ENCODE measurements at places on chromosomes 11 and 22. TPM values are rescaled to one million over a fixed set of nuclear protein-coding genes. Genes with fewer than 3 reads are reported as not detected.
A peak's percentile ranks its signal among the peaks of the same experiment; 100 is the strongest.

- H3K27me3 ChIP-seq, result no peaks in the 10 kb centered on the region
- no peak overlapping the region for H3K27ac ChIP-seq
- no peak overlapping the region for H3K4me3 ChIP-seq
- H3K36me3 ChIP-seq, result no peaks in the 10 kb centered on the region
- H3K4me1 ChIP-seq, result no peaks in the 10 kb centered on the region
- DNase-seq, result no peak
Observed at GRCh38 chr11:79744941-79745340, 304.1 kb upstream of the TENM4 start.

- H3K4me3 ChIP-seq, result no peak overlapping the region
- peaks cover 80% of the 10 kb centered on the region for H3K27me3 ChIP-seq
- H3K36me3 ChIP-seq, result no peaks in the 10 kb centered on the region
- no peak for DNase-seq
- peaks cover 49% of the 10 kb centered on the region for H3K4me1 ChIP-seq
- H3K27ac ChIP-seq, result no peak overlapping the region
Observed at GRCh38 chr22:42280140-42280539, 9.7 kb upstream of the TCF20 start.

GRCh38 chr11:80330264-80330663 is 889.4 kb upstream of the TENM4 start:
- no peak for DNase-seq
- H3K27me3 ChIP-seq, result no peaks in the 10 kb centered on the region
- H3K4me1 ChIP-seq, result peaks cover 16% of the 10 kb centered on the region
- no peaks in the 10 kb centered on the region for H3K36me3 ChIP-seq
- no peak overlapping the region for H3K4me3 ChIP-seq

- no peak overlapping the region for H3K4me3 ChIP-seq
- H3K4me1 ChIP-seq, result no peaks in the 10 kb centered on the region
- H3K27ac ChIP-seq, result no peak overlapping the region
- H3K36me3 ChIP-seq, result no peaks in the 10 kb centered on the region
- peak; percentile 56 for DNase-seq
Observed at GRCh38 chr11:42770444-42771065, 541.2 kb upstream of the API5 start.

- H3K36me3 ChIP-seq, result no peaks in the 10 kb centered on the region
- DNase-seq, result no peak
Observed at GRCh38 chr11:60513496-60514460, 1.4 kb upstream of the MS4A13 start.

- peak; percentile 60 for DNase-seq
- no peaks in the 10 kb centered on the region for H3K27me3 ChIP-seq
- H3K4me3 ChIP-seq, result no peak overlapping the region
- no peak overlapping the region for H3K27ac ChIP-seq
Observed at GRCh38 chr11:12235947-12236743, 125.8 kb downstream of the MICAL2 start.

GRCh38 chr11:117834838-117835443 is 10.4 kb upstream of the FXYD2 start:
- H3K4me1 ChIP-seq, result peaks cover 9% of the 10 kb centered on the region
- DNase-seq, result no peak
- H3K27ac ChIP-seq, result no peak overlapping the region

GRCh38 chr11:35436581-35437250 is 17.4 kb upstream of the SLC1A2 start:
- H3K4me3 ChIP-seq, result no peak overlapping the region
- H3K36me3 ChIP-seq, result peaks cover 42% of the 10 kb centered on the region
- H3K4me1 ChIP-seq, result peaks cover 5% of the 10 kb centered on the region
- no peaks in the 10 kb centered on the region for H3K27me3 ChIP-seq
- no peak for DNase-seq
- H3K27ac ChIP-seq, result no peak overlapping the region

DNA sequence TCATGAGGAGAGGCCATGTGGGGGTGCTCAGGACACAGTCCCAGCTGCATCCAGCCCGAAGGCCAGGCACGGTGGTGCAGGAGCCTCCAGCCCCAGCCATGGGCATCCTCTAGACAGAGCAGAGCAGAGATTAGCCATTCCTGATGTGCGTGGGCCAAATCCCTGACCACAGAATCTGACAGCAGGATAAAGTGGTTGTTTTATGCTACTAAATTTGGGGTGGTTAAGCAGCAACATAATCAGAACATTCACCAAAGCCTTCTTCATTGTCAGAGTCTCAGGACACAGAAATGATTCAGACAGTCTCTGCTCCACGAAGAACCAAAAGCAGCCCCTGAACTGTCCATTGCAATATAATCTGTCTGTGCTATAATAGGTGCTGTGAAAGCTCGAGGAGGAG is 19.7 kb downstream of the RASD2 start:
- H3K27ac ChIP-seq, result no peak overlapping the region
- H3K4me3 ChIP-seq, result no peak overlapping the region
- no peaks in the 10 kb centered on the region for H3K36me3 ChIP-seq
- no peaks in the 10 kb centered on the region for H3K27me3 ChIP-seq

- H3K27me3 ChIP-seq, result peaks cover 17% of the 10 kb centered on the region
- H3K27ac ChIP-seq, result no peak overlapping the region
- peaks cover 5% of the 10 kb centered on the region for H3K4me1 ChIP-seq
- no peak for DNase-seq
Observed at GRCh38 chr11:2180789-2181370, 9.3 kb upstream of the TH start.

GRCh38 chr11:122491509-122491908 is 164.0 kb upstream of the UBASH3B start:
- H3K27me3 ChIP-seq, result no peaks in the 10 kb centered on the region
- no peak overlapping the region for H3K27ac ChIP-seq
- no peaks in the 10 kb centered on the region for H3K36me3 ChIP-seq
- no peak overlapping the region for H3K4me3 ChIP-seq
- H3K4me1 ChIP-seq, result no peaks in the 10 kb centered on the region
- DNase-seq, result no peak

GRCh38 chr11:83037877-83038276 is 33.8 kb downstream of the RAB30 start:
- H3K36me3 ChIP-seq, result no peaks in the 10 kb centered on the region
- H3K4me1 ChIP-seq, result peaks cover 11% of the 10 kb centered on the region
- no peak for DNase-seq
- H3K27ac ChIP-seq, result no peak overlapping the region
- H3K27me3 ChIP-seq, result no peaks in the 10 kb centered on the region
- H3K4me3 ChIP-seq, result no peak overlapping the region

- H3K27ac ChIP-seq, result peak overlapping the region; percentile 1
- peak; percentile 70 for DNase-seq
- H3K27me3 ChIP-seq, result no peaks in the 10 kb centered on the region
- H3K4me3 ChIP-seq, result no peak overlapping the region
- H3K4me1 ChIP-seq, result peaks cover 25% of the 10 kb centered on the region
Observed at GRCh38 chr11:98630736-98631135, 390.0 kb upstream of the CNTN5 start.

- DNase-seq, result no peak
- H3K27me3 ChIP-seq, result no peaks in the 10 kb centered on the region
- H3K27ac ChIP-seq, result no peak overlapping the region
- H3K4me3 ChIP-seq, result no peak overlapping the region
- H3K4me1 ChIP-seq, result peaks cover 18% of the 10 kb centered on the region
Observed at GRCh38 chr11:94652735-94653284, 85.6 kb downstream of the PIWIL4 start.

DNA sequence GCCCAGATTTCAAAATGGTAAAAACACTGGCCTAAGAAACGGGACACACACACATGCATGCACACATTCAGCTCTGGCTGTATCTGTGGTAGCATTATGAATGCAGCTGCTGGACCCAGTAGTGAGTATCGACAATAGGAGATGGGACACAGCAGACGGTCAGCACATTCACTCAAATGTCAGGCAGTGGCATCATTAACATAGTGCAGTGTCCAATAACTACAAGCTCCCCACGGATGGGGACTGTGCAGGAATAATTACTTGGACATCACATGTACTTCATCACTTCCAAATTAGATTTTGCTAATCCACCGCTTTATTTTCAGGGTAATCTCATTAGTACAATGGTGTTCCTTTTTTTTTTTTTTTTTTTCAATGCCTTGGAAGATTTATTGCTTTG is 109.5 kb downstream of the FANCF start:
- H3K4me1 ChIP-seq, result no peaks in the 10 kb centered on the region
- no peaks in the 10 kb centered on the region for H3K27me3 ChIP-seq
- no peak for DNase-seq
- no peak overlapping the region for H3K4me3 ChIP-seq
- H3K36me3 ChIP-seq, result no peaks in the 10 kb centered on the region

Gene OR5L1
- total RNA-seq, result not detected

Gene MMP8
- total RNA-seq, result not detected

Gene CD151
- 82.2 TPM for total RNA-seq

Gene CASP1
- not detected for total RNA-seq

Measured in neural progenitor cell (in vitro differentiated cells).